ENCODE measurements at places on chromosomes 5 and 9. TPM values are rescaled to one million over a fixed set of nuclear protein-coding genes. Genes with fewer than 3 reads are reported as not detected.

DNA sequence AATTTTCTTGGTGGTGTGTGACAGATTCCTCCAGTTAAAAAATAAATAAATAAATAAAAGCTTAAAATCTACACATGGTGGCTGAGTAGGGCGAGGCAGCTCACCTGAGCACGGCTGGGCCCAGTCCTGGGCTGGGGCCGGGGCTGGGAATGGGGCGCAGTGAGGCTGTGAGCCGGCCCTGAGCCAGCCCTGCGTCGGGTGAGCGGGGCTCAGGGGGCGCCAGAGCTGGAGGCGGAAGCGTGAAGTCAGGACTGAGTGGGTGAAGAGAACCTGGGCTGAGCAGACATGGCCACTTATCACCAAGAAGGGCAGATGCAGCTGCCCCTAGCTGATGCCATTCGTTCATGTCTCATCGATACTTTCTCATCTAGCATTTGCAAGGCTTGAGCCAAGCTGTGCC lies 22.8 kb upstream of the DTWD2 start:
- DNase-seq, result no peak

DNA sequence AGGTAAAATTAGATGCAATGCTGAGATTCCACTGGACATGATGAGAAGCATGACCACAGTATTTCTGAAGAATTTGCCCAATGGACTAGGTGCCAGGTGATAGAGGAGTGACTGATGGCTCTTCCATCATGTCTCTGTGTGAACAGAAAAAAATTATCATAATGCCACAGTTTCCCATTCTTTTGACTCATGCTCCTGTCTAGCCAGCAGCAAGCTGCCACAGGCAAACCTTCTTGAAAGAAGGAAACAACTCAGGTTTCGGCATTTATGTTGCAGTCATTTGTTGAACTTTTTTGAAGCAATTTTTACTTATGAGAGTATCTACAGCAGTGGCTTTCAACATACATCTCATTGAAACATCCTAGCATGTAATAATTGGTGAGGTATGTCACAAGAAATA lies 284.8 kb upstream of the CD180 start:
- no peak for DNase-seq

DNA sequence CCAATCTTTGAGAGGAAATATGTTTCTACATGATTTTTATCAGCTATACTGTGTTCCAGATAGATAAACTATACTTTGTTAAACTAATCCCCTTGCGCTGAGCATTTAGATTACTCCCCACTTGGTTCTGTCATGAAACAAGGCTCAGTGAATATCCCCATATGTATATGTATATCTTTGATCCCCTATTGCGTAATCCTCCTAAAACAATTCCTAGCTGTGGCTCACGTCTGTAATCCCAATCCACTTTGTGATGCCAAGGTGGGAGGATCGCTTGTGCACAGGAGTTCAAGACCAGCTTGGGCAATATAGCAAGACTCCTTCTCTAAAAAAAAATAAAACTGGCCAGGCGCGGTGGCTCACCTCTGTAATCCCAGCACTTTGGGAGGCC lies 2.7 kb downstream of the PHYHD1 start:
- no peak for DNase-seq

DNA sequence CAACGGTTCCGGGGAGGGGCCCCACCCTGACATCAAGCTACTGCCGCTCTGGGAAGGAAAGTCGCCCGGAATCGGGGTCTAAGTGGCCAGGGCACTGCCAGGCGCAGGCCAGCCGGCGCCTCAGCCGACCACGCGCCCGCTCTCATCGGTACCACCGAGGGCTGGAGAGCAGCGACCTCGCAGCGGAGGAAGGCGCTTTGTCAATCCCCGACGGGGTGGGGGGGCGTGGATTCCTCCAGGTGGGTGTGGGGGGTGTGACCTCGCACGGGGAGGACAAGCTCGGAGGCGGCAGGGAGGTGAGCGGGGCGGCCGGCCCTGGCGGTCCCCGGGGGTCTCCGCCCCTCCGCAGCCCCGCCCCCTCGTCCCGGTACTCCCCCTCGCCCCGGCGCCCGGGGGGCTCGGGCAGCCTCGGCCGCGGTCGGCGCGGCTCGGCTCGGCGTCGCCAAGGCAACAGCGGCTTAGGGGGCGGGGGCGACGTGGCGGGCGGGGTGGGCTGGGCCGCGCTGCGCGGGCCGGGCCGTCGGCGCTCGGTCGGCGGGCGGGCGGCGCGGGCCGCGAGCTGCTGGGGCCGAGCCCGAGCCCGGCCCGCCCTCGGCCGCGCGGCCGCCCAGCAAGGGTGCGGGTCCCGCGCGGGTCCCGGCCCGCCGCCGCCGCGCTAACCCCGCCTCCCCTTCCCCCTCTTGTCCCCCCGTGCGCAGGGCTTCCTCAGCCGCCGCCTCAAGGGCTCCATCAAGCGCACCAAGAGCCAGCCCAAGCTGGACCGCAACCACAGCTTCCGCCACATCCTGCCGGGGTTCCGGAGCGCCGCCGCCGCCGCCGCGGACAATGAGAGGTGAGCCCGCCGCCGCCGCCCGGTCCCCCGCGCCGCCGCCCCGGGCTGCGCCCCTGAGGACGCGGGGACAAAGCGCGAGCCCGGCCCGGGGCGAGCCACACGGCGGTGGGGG lies 47.5 kb downstream of the DAB2IP start:
- DNase-seq, result peak; percentile 69

DNA sequence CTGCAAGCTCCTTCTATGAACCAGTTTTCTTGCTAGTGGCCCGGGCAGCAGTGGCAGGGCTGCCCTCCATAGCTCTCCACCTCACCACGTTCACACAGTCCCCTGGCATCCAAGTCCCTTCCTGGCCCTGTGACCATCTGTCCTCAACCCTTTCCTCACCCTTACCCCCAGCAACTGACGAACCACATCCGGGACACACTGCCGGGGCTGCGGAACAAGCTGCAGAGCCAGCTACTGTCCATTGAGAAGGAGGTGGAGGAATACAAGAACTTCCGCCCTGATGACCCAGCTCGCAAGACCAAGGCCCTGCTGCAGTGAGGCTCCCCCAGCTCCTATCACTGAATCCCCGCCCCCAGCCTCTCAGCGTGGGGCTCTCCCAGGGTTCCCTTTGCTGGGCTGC lies 18.8 kb downstream of the DNM1 start:
- no peak for DNase-seq

GRCh38 chr9:99635032-99635431 lies 186.7 kb upstream of the NR4A3 start:
- DNase-seq, result no peak

The PSAT1 gene
- 217 TPM for total RNA-seq

DNA sequence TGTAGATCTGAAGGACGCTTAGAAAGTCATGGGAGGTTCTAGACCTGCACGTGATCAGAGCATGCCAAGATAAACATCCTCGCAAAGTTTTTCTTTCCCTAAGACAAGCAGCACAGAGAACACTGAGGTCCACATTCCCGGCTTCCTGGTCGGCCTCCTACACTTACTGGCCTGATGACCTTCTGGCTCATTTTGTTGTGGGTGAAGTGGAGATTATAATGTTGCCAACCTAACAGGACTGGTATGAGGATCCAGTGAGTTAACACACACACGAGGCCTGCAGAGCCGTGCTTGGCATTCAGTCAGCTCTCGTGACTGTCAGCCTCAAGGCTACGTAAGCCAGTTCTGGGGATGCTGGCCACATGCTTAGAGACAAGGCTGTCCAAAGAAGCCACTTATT lies 186.0 kb downstream of the TENT4A start:
- no peak for DNase-seq

DNA sequence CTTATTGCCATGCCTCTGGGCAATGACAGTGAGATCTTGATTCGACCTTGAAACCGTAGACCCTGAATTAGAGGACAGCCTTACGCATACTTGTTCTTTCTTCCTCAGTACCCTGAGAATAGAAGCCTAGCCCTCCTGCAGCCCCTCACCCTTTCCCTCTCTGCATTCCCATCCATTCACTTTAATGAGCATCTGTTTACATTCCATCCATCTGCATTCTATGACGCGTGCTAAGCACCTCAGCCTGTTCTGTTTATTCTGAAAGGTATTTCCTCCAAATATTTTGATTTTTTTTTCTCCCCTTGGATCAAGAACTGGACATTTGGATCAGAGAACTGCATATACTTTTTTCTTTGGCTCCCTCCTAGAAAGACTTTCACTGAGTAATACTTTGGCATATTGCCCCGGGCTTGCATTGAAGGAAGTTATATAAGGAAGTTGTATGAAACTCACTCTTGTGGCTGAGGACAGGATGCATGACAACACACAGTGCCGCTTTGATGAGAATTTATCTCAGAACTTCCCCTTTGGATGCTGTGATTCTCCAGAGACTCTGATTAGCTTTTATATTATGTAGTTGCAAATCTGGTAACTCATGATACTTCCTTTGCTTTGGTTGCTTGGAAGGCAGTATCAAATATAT lies 15.7 kb downstream of the TMEM8B start:
- DNase-seq, result peak; percentile 54

DNA sequence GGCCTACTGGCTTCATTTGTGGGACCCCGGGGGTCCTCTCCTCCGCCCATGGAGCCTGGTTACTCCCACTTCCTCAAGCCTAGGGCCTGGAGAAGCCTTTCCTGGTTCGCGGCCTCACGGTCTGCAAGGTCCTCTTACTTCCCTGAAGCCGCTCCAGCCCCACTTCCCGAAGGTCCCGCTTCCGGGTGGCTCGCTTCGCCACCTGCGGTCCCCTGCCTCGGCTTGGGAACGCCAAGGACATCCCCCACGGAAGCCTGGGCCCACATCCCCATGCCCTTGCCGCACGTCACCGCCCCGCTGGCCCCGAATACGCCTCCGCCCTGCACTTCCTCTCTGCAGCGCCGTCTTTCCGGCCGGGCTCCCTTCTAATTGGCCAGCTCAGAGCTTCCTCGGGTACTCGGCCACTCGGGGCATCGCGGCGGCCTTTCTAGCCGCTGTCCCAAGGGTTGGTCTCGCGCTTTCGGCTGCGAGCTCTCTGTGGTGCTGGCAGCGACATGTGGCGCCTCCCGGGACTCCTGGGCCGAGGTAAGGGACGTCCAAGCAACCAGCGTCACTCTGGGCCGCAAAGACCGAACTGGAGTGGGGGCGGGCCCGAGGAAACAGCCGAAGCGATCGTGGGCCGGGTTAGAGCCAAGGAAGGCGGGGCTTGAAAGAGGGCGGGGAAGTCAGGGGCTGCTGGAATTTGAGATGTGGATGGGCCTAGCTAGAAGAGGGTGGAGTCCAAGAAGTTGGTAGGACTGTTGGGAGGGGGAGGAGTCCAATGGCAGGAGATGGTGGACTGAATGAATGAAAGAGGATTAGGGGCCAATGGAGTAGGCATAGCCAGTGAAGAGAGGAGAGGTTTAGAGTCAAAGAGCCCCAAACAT lies at the start of gene DELE1:
Gene DELE1 (plus strand): TSS at position 424 of the 866 bp plus-strand sequence. CDS start 71 bp downstream, at position 495.
- DNase-seq, result peak; percentile 98

GRCh38 chr5:118249386-118249785 lies 739.0 kb downstream of the DTWD2 start:
- no peak for DNase-seq

The RLN2 gene
- not detected for total RNA-seq
